Nucleus accumbens (tissue), 56 donors: ENCODE measurements at places on chromosomes 4 and X.

DNA sequence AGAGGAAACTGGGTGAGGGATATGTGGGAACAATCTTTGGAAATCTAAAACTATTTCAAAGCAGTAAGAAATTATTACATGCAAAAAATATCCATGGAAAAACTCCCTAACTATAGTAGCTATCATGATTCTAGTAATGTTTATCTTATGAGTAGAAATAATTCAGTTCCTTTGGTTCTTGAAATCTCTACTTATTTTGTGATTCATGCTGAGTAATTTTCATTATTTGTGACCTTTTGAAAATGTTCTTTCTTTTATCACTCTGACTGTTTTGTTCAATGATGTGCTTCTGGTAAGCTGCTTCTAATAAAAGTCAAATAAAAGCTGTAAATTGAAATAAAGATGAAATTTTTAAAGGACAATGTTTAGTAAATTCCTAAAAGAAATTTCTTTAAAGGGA is 40.4 kb upstream of the MAGEB10 start:
- no peak for DNase-seq

DNA sequence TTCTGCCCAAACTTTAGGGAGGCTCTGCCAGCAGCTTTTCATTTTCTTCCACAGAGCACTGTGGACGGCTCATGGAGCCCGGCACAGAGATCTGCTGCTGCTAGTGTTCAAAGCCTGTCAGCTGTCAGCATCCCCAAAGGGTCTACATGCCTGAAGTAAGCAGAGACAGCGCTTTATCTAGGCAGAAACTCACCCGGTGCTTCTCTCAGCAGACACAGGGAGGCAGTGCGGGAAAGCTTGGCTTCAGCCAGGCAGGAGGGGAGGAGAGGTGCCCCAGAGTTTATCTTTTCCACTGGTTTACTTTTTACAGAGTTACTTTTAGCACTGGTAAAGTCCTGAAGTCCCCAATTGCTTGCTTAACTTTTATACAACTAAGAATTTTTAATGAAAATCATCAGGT is 339.3 kb downstream of the NKX6-1 start:
- no peak for DNase-seq

DNA sequence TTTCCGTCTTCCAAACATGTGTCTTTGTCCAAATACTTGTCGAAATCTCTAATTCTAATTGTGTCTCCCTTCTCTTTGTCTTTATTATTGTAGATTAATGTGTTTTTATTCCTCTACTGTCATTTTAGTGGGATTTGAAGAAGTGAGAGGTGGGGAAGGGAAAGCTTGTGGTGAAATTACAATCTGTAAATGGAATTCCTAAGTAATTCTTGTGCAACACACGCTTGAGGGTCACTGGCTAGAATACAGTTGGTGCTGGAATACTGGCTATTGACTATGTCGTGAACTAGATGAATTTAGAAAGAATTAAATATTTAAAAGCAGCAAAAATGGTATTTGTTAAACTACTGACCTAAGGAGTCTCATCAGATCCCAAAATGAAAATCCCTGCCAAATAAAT is 10.7 kb upstream of the FNIP2 start:
- no peak for DNase-seq

GRCh38 chrX:9354918-9355317 is 109.9 kb upstream of the TBL1X start:
- no peak for DNase-seq

DNA sequence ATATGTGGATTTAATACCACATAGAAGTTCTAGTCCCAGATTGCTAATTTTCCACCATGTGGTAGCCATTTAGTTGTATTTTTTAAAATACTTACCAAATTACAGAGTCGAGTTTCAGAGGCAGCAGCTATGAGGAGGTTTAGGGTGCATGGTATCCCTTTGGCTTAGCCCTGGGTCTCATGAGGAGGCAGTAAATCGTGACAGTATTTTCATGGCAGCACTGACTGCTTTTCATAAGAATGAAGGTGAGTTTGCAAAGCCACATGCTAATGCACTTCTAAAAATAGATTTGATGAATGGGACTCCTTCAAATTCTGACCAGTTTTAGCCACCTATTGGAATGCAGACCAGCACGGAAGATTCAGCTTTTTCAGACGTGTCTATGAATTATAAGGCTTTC is 114.0 kb upstream of the FRG1 start:
- DNase-seq = no peak
